DMS 273 treated with DMSO at 0.1 percent for 48 hours (cell line): ENCODE measurements at places on chromosomes 13 and 19.

GRCh38 chr19:41882568-41883462 lies at the start of gene ARHGEF1:
ARHGEF1 (plus strand) TSS chr19:41883184; CDS start chr19:41888083, 4,899 bp downstream.
- no peak for DNase-seq

DNA sequence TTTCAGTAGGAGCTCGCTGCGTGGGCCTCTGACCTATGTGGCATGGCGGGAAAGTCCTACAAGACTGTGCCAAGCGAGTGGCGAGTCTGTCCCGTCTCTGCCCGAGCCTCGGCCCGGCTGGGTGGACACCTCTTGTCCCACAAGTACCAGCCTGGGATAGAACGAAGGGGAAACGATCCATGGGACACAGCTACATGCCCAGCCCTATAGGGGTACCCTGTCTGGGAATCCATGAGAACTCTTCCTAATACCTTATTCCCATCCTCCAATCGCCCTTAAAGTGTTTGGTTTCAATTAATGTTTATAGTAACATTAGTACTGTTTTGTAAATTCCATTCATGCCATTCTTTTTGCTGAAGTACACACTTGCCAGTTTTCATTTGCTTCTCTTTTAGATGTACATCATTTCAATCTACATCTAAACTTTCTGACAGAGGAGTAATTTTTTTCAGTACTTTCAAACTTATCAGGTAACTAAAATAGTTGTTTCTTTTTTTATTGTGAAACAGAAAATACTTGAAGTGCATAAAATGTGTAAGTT lies 667 bp upstream of the ZNF790 start:
- no peak for DNase-seq

GRCh38 chr19:3518659-3519058 lies 12.5 kb downstream of the FZR1 start:
- no peak for DNase-seq

GRCh38 chr13:51541037-51541436 lies 43.2 kb upstream of the WDFY2 start:
- no peak for DNase-seq

GRCh38 chr13:73190477-73190876 lies 131.7 kb downstream of the KLF5 start:
- no peak for DNase-seq

DNA sequence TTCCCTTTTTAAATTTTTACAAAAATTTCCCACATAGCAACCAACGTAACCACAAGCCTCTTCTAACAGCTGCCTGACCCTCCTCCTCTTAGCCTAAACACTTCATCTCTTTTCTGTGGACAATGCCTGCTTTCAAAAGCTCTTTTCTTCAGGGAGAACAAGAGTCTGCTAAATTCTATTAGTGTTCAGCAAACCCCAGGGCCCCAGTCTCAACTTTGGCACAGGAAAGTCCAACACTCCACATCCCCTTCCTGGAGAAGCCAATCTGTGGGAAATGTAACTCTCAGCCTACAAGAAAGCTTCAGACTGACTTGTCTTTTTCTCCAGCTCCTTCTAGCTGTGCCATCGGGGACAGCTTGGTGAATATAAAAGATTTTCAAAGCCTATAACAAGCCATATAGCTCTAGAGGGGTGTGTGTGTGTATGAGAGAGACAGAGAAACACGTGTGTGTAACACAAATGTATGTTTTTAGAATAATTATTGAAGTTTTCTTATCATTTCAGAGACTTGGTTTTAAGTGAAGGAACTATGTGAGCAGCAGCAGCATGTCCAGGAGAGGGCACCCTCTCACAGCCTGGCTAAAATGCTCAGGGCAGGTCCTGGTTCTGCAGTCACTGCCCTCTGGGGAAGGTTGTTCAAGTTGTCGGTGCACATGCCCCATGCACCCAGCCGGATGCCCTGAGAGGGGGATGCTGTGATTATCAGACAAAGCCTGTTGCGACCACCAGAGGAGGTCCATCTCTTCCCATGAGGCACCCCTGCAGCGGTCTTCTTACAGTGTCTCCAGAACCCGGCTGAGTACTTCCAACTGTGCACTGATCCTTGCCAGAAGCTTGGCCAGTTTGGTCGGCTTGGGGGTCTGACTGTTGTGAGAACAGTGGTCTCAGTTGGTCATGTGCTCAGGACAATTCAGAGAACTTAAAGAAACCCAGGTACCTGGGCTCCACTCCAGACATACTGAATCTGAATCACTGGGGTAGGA lies 34.4 kb downstream of the CCDC70 start:
- no peak for DNase-seq

- DNase-seq = no peak
Observed at GRCh38 chr13:81987159-81987558, 1646.2 kb upstream of the SPRY2 start.

GRCh38 chr13:39559847-39560246 lies 43.1 kb downstream of the LHFPL6 start:
- DNase-seq = no peak

DNA sequence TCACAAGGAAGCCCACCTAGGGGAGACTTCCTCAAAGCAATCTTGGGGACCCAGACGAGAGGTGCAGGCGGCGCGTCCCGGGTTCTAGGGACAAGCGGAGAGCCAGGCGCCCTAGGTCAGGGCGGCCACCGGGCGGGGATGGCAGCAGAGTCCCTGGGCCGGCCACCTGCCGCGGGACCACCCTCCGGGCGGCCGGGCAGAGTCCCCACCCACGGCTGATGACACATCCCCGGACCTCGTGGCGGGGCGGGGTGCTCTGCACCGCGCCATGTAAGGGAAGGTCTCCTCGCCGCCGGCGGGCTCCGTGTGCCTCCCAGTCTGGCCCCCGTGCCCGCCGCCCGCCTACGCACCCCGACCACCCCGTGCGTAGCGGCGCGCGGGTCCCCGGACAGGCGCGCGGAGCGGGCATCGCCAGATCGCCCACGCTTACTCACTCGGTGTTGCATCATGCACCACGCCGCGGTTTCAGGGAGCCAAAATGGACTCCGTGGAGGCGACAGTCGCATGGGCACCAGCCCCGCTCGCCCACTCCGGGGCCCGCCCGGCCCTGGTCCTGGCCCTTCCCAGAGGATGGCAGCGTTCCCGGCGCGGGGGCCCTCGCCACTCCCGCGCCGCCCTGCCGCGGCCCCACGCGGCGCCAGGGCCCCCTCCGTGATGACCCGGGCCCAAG lies 643 bp downstream of the SLC7A1 start:
- no peak for DNase-seq

GRCh38 chr19:39738814-39739213 lies 985 bp upstream of the CLC start:
- DNase-seq = no peak

DNA sequence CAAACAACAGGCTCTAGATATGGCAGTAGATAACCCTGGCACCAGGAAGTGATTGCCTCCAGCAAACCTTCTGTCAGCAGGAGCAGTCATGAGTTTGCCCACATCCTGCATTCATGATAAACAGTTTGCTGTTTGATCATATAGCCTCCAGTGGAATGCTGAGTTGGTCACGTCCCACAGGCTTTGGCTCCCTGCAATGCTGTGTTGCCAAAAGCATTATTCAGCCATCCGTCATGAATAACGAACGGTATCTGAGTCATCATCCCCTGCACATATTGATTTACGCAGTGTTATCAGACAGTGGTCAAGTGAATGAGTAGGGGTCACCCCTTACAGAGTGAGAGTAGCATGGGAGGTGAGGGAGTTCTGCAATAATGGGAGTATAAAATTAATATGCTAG lies 21.9 kb upstream of the ZNF432 start:
- DNase-seq = no peak

DNA sequence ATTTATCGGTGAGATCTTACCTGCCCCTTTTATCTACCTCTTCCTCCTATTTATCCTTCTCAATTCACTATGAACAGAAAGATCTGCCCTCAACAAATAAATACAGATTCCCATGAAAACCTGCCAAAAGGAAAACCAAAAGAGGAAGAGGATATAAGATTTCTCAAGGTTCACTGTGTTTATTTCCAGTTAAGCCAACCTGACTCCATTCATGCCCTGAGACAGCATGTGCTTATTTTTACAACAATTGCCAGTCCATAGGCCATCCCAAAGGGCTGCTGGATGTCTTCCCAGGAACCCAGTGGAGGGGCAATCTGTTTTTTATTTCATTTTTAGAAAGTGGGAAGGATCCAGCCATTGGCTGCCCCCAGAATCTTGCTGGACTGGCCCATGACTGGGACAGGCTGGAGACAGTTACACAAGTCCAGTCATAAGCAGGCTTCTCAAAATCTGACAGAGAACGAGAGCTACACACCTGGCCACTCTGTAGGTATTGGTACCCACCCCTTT lies 209.1 kb downstream of the IRS2 start:
- no peak for DNase-seq

DNA sequence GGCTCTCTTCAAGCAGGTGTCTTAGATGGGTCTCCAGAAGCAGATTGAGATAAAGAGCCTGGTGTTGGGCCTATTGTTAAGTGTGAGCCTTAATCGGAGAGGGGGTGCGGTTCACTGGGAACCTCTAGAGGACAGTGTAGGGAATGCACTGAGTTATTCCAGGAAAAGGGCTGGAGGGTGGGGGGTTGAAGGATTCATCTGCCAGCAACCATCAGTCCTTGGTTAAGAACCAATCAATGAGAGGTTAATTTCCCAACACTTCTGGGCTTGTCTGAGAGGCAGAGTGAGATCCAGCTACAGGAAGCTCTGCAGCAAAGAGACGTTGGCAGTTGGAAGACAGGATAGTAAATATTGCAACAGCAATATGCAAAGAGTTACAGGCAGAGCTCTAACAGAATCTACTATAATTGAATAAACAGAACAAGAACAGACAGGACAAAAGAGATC lies 28.7 kb downstream of the CYP4F2 start:
- no peak for DNase-seq

- DNase-seq = no peak
Observed at GRCh38 chr13:111957913-111958450, 109.0 kb upstream of the SOX1 start.

GRCh38 chr19:18417250-18418028 lies 1.8 kb upstream of the SSBP4 start:
- DNase-seq = no peak

DNA sequence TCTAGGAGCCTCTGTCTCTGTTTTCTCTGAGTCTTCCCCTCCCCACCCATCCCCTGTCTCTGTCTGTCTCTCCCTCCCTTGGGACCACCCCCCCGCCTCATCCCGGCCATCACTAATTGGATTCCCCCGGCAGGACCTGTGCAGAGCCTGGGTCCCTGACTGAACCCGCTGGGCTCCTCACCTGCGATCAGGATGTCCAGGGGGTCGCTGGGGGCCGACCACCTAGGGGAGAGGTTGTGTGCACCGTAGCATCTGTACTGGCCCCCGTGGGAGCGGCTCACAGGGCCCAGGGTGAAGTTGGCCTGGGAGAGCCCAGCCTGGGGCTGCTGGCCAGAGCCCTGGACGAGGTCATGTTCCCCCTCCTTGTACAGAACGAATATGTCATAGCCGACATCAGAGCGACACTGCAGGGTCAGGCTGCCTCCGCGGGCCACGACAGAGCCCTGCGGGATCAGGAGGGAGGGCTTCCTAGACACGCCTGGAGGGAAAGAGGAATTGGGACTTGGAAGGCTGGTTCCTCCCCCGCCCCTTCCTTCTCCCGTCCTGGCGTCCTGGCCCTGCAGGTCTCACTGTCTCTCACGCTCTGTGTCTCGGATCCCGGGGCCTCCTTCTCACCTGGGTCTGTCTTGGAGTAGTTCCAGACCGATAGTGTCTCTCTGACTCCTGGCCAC lies 1.8 kb downstream of the LILRB5 start:
- no peak for DNase-seq

DNA sequence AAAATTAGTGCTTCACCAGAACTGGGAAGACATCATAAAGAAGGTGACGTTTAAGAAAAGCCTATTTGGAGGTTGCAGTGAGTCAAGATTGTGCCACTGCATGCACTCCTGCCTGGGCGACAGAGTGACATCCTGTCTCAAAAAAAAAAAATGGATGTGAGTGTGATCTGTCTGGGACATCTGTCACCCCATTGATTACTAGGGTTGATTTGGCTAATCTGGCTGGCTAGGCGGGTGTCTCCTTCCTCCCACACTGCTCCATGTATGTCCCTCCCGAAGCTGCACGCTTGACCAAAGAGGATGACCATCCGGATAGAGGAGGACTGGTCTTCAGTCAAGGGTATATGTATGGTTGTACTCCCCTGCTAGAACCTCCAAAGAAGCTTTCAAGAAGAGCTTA lies 2.6 kb downstream of the GTF2F2 start:
- no peak for DNase-seq
